ENCODE measurements at places on chromosomes 3 and 15. TPM values are rescaled to one million over a fixed set of nuclear protein-coding genes. Genes with fewer than 3 reads are reported as not detected.

- no peak for DNase-seq
Observed at GRCh38 chr3:187912007-187912406, 166.7 kb upstream of the BCL6 start.

DNA sequence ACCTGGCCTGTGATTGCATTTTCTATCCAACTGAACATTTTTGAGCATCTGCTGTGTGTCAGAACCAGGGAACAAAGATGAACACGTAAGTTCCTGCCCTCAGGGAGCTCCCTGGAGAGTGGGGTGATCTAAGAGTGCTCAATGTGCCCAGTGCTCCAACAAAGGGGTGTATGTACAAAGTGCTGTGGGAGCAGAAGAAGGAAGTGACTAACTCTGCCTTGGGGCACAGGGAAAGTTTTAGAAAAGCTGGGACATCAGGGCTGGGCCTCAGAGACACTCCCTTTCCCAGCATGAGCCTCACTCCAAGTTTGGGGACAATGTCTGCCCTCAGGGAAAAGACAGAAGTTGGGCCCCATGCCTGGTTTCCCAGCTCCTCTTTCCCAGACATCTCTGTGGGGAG is 27.6 kb upstream of the BNC1 start:
- DNase-seq = no peak

GRCh38 chr15:101381671-101382212 is 86.7 kb upstream of the SNRPA1 start:
- no peak for DNase-seq

Gene NEK10
- total RNA-seq = 11.7 TPM

Gene MUC13
- not detected for total RNA-seq

Gene LRCH3
- total RNA-seq = 18.0 TPM

Gene UCN2
- total RNA-seq = not detected
